ENCODE measurements at places on chromosomes 3 and 15. TPM values are rescaled to one million over a fixed set of nuclear protein-coding genes. Genes with fewer than 3 reads are reported as not detected.

CLEC3B gene
- 3.5 TPM for total RNA-seq

GOLGA8F gene
- total RNA-seq, result not detected

CYFIP1 gene
- total RNA-seq, result 51.7 TPM

RTP1 gene
- total RNA-seq, result not detected

AMOTL2 gene
- total RNA-seq, result 35.7 TPM

SLC15A2 gene
- 8.7 TPM for total RNA-seq

HMCES gene
- total RNA-seq, result 8.1 TPM

OXTR gene
- 0.46 TPM for total RNA-seq

PRR20G gene
- total RNA-seq, result not detected

Measured in pancreas (tissue), 10 donors.